SJCRH30 (cell line): ENCODE measurements at places on chromosomes 5 and 9.

- H3K36me3 ChIP-seq, result no peaks in the 10 kb centered on the region
- peak; percentile 44 for DNase-seq
- H3K27ac ChIP-seq, result no peak overlapping the region
- H3K4me1 ChIP-seq, result peaks cover 33% of the 10 kb centered on the region
- H3K27me3 ChIP-seq, result no peaks in the 10 kb centered on the region
These were observed 18.0 kb upstream of the DUSP1 start for GRCh38 chr5:172788771-172789686.

GRCh38 chr5:162107591-162107990 lies 40.0 kb downstream of the GABRG2 start:
- H3K36me3 ChIP-seq, result no peaks in the 10 kb centered on the region
- H3K4me3 ChIP-seq, result no peak overlapping the region
- H3K4me1 ChIP-seq, result no peaks in the 10 kb centered on the region
- no peak for DNase-seq
- no peaks in the 10 kb centered on the region for H3K27me3 ChIP-seq
- H3K27ac ChIP-seq, result no peak overlapping the region

DNA sequence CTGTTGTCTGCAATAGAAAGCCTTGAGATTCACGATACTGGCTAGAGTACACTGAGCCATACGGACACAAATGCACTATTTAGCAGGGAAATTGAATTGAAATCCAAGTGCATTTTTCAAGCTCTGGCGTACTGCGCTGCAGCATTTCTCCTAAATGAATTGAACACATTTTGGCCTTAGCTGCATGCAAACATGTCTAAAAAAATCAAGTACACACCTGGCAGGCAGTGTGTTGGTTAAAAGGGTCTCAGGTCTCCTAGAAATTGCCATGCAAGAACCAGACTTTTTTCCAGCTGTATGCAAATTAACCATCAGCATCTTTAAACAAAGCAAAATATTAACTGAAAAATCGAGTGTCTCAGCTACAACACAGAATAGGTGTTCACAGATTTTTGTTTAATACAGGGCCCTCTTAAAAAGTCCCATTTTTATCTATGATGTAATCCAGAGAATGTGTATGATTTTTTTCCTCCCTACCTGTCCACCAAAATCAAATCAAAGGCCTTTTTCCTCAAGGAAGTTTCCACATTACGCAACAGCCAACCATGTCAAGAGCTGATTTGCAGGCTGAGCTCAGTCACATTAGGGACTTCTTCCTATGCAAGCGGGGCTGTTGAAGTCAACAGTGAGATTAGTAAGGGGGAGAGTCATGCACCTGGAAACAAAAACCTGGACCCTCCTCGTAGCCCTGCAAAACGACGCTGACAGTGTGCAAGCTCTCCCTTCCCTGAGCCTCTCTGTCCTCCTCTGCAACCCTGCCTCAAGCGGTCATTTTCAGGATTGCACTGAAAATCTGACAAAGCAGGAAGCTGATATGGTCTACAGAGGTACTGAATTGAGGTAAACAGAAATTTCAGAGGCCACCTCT lies 14.1 kb upstream of the SFXN1 start:
- peak; percentile 50 for DNase-seq
- H3K27ac ChIP-seq, result no peak overlapping the region
- no peak overlapping the region for H3K4me3 ChIP-seq

DNA sequence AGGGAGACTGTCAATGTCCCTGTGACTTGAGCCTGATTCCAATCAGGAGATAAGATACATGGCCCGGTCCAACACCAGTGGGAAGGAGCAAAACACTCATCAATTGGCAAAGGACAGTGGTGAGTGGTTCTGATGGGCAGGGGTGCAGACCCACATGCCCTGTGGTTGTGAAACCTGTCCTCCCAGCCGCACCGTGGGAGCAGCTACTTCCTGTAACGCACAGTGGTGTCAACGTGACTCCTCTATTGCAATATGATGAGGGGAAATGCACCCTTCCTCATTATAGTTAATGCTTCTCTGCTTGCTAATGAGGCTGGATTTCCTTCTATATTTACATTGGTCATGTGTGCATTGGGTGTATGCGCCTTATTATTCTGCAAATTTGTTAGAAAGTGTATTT lies 223.0 kb downstream of the IRX1 start:
- no peaks in the 10 kb centered on the region for H3K27me3 ChIP-seq
- H3K36me3 ChIP-seq, result no peaks in the 10 kb centered on the region
- DNase-seq, result no peak
- H3K4me3 ChIP-seq, result no peak overlapping the region

GRCh38 chr9:31146485-31147166 lies 1237.8 kb upstream of the ACO1 start:
- H3K36me3 ChIP-seq, result no peaks in the 10 kb centered on the region
- no peaks in the 10 kb centered on the region for H3K4me1 ChIP-seq
- no peak overlapping the region for H3K27ac ChIP-seq
- H3K4me3 ChIP-seq, result no peak overlapping the region
- no peak for DNase-seq
- no peaks in the 10 kb centered on the region for H3K27me3 ChIP-seq

DNA sequence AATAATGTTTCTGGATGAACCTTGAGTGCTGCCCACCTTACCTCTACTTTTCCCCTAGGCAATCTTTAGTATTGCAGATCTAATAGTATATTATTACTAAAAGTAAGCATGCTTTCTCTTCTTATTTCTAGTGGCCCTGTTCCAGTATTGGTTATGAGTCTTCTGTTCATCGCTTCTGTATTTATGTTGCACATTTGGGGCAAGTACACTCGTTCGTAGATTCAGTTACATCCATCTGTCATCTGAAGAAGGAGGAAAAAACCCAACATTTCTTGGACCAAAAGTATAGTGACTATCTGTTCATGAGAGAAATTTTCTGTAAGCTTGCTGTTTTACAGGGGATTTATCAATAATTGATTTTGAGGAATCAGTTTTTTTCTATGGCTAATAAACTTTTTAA lies 8.1 kb downstream of the SEC61B start:
- H3K27ac ChIP-seq, result no peak overlapping the region
- no peak for DNase-seq
- no peaks in the 10 kb centered on the region for H3K27me3 ChIP-seq
- peaks cover 46% of the 10 kb centered on the region for H3K36me3 ChIP-seq
- no peak overlapping the region for H3K4me3 ChIP-seq

GRCh38 chr5:43530648-43531047 lies 15.7 kb upstream of the C5orf34 start:
- H3K36me3 ChIP-seq, result peaks cover 88% of the 10 kb centered on the region
- H3K4me1 ChIP-seq, result no peaks in the 10 kb centered on the region
- H3K4me3 ChIP-seq, result no peak overlapping the region

GRCh38 chr9:35646153-35646532 lies 4.6 kb downstream of the SIT1 start:
- peak; percentile 49 for DNase-seq
- no peaks in the 10 kb centered on the region for H3K36me3 ChIP-seq
- H3K4me3 ChIP-seq, result peak overlapping the region; percentile 65
- no peaks in the 10 kb centered on the region for H3K27me3 ChIP-seq
